ENCODE measurements at places on chromosomes 1 and 21.

DNA sequence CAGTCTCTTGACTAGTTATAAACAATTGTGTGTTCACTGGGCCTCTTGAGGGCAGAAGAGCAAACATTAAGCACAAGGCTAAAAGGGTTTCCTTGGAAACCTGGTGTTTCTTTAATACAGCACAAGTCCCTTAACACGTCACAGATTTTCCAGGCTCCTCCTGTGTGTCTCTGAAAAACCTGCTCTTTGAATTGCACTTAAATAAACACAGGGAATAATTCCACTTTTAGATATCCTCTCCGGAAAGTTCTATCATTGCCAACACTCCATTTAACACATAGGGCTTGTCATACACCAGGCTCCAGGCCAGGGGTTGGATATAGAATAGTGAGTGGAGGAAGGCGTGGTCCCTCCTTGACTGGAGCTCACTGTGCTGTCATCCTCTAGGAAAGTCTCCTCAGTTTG, 442.6 kb downstream of the DSCAM start:
- no peak for DNase-seq
- H3K27me3 ChIP-seq, result no peaks in the 10 kb centered on the region
- no peaks in the 10 kb centered on the region for H3K36me3 ChIP-seq
- no peaks in the 10 kb centered on the region for H3K4me1 ChIP-seq

GRCh38 chr1:156052862-156053767, 483 bp downstream of the UBQLN4 start:
- H3K4me1 ChIP-seq, result peaks cover 8% of the 10 kb centered on the region
- H3K36me3 ChIP-seq, result no peaks in the 10 kb centered on the region
- DNase-seq, result peak; percentile 85
- peak overlapping the region; percentile 86 for H3K4me3 ChIP-seq

DNA sequence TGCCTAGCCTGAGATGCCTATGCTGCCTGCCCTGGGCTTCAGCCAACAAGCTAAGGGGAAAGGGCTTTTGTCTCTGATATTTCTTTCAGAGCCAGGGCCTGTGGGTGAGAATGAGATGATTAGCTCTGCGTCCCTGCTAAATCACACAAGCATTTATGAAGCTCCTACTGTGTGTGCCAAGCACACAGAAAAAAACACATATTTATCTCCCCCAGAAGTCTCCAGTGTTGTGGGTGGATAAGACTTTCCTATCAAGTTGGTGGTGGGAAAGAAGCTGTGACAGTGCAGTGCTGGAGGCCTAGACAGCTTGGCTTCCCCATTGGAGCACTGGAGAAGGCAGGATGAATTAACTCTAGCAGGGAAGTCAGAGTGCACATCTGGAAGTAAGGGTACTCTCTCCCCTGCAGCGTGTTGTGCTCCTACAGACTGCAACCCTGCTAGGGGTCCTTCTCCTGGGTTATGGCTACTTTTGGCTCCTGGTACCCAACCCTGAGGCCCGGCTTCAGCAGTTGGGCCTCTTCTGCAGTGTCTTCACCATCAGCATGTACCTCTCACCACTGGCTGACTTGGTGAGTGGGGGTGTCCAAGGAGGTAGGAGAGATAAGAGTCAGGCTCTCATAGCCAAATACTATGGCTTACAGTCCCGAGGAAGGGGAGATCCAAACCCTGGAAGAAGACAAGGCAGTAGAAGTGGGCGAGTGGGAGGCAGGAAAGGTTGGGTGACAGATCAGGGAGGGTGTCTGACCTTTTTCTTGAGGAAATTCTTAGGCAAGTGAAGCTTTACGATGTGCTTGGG, 1.7 kb downstream of the SLC50A1 start:
- peaks cover 20% of the 10 kb centered on the region for H3K4me1 ChIP-seq
- H3K27me3 ChIP-seq, result no peaks in the 10 kb centered on the region
- DNase-seq, result no peak
- H3K27ac ChIP-seq, result peak overlapping the region; percentile 100
- H3K36me3 ChIP-seq, result 0 out of 2 replicates have a peak, but pooled peaks cover 4% of the 10 kb centered on the region
- peak overlapping the region; percentile 88 for H3K4me3 ChIP-seq

DNA sequence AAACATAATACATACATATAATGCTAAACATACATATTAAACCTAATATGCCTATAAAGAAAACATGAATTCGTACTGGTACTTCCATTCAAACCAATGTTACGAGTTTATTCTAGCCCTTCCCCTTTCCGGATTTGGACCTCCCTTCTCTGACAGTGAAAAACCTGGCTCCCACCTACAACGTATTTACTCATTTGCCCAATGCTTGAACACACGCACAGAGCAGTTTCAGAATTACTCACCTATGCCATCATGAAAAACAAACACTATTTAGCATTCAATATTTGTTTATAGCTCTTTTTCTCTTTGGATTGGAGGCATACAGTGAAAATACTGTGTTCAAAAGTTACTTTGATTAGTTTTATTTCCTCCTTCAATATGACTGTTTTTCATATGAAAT, 204.4 kb downstream of the LMX1A start:
- H3K27ac ChIP-seq, result no peak overlapping the region
- H3K27me3 ChIP-seq, result no peaks in the 10 kb centered on the region

GRCh38 chr21:31329456-31330143, 14.5 kb downstream of the TIAM1 start:
- no peak overlapping the region for H3K27ac ChIP-seq
- DNase-seq, result no peak
- peaks cover 8% of the 10 kb centered on the region for H3K4me1 ChIP-seq
- no peak overlapping the region for H3K4me3 ChIP-seq
- no peaks in the 10 kb centered on the region for H3K27me3 ChIP-seq
- no peaks in the 10 kb centered on the region for H3K36me3 ChIP-seq

- peaks cover 5% of the 10 kb centered on the region for H3K4me1 ChIP-seq
- no peaks in the 10 kb centered on the region for H3K27me3 ChIP-seq
- no peak for DNase-seq
- no peak overlapping the region for H3K27ac ChIP-seq
- H3K4me3 ChIP-seq, result peak overlapping the region; percentile 92
Measured at GRCh38 chr1:154982341-154982740, 803 bp upstream of the FLAD1 start.
